Psoas muscle (tissue), 8 donors: ENCODE measurements at places on chromosomes 7 and 10.
A peak's percentile ranks its signal among the peaks of the same experiment; 100 is the strongest.

DNA sequence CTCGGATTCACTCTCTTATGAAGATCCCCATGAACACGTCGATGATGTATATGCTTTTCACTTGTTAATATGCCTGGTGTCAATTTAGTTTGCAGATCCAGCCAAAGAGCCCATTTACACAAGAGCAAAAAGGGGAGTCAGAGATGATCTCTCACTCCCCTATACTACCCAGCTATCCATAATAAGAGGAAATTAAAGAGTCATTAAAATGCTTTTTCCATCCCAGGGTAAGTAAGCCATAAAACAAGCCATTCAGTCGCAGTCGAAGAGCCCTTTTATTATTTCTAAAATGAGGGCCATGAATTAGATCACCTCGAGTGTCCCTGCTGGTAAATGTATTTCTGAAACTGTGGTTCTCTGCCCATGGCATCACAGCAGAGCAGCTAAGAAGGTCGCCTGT is 41.2 kb downstream of the CHCHD3 start:
- no peak for DNase-seq

DNA sequence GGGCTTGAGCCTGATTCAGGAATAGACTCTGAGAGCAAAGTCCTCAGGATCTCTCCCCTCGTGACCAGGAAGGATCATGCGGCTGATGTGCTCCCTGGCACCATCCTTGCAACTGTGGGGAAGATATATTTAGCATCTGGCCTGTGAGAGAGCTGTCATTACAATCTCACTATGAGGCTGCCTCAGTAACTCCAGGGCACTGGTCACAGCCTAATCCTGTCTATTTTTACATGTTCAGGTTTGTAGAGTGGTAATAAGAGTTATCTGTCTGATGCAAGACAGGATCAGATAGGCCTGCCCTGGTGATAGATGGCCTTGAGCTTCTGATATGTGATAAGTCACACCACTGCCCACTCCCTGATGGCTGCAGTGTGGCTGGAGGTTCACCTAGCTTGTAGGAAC is 50.7 kb downstream of the PPP1R3C start:
- DNase-seq, result peak; percentile 88

- no peak for DNase-seq
Observed at GRCh38 chr7:80235334-80235733, 100.7 kb downstream of the GNAI1 start.

DNA sequence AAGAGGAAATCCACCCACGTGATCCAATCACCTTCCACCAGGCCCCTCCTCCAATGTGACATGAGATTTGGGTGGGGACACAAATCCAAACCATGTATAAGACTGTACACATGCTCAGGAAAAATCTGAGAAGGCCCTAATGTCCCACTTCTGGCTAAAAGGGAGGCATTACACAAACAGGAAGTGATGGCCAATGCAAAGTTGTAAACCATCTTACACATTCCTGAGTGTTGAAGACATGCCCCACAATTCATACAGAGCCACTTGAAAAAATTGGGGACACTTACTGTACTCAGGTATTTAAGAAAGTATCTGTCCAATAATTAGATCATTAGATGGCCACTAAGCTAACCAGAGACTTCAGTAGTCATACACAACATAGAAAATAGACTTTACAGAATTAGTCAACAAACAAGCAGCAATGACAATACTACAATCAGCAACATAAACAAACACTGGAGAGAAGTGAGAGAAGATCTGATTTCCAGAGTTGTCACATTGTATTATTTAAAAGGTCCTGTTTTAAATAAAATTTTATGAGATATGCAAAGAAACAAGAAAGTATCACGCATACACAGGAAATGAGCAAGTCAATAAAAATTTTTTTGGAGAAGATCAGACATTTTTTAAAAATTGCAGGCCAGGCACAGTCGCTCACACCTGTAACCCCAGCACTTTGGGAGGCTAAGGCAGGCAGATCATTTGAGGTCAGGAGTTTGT is 143.3 kb downstream of the DGKI start:
- no peak for DNase-seq

DNA sequence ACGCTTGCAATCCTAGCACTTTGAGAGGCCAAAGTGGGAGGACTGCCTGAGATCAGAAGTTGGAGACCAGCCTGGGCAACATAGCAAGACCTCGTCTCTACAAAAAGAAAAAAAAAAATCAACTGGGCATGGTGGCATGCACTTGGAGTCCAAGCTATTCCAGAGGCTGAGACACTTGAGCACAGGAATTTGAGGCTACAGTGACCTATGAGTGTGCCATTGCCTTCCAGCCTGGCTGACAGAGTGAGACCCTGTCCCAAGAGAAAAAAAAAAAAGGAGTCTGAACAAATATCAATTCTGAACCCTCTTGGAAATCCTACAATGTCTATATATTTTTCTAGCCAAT is 126.8 kb upstream of the NRP1 start:
- no peak for DNase-seq

DNA sequence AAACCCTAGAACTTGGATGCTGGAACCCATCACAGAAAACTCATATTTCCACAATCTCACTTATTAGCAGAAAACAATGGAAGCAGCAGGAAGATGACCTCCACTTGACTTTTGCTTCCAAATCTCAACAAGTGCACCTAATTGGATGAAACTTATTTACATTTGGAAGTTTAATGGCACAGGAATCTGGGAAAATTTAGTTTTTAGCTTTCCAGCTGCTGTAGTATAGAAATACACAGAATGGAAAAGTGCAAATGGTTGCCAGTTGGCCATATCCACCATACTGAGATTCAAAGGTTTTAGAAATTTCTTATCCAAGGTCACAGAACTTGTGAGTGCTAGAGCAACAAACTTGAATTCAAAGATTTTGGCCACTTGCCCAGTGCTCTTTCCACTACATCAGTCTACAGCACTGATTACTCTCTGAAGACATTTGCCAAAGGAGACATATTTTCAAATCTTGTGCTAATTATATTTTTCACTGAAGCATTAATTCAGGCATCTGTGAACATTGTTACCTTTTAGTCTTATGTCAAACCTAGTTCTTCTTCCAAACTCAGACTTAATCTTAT is 9.3 kb upstream of the AHR start:
- DNase-seq, result no peak

DNA sequence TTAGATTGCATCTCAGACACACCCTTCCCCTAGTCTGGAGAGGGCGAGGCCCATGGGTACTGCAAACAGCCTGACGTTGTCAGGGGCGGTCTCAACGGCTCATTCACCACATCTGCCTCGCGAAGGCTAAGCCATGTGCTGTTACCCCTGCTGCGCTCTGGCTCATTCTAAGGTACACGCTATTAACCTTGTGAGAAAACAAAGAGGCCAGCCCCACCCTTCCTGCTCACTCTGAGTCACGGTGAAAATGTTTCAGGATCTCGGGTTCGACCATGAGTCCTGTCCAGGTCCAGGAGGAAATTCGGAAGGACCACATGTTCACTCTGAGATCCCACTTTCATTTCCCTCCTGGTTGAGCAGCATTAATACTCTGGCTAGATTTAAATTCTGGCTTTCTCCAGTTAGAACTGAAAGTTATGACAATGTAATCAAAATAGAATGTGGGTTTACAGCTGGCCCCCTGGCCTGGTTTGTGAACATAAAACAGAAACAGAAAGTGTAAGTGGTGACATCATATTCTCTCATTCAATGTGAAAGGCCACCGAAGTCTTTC is 55.2 kb downstream of the EGFR start:
- no peak for DNase-seq

GRCh38 chr7:38542156-38542555 is 89.0 kb downstream of the AMPH start:
- DNase-seq, result no peak

DNA sequence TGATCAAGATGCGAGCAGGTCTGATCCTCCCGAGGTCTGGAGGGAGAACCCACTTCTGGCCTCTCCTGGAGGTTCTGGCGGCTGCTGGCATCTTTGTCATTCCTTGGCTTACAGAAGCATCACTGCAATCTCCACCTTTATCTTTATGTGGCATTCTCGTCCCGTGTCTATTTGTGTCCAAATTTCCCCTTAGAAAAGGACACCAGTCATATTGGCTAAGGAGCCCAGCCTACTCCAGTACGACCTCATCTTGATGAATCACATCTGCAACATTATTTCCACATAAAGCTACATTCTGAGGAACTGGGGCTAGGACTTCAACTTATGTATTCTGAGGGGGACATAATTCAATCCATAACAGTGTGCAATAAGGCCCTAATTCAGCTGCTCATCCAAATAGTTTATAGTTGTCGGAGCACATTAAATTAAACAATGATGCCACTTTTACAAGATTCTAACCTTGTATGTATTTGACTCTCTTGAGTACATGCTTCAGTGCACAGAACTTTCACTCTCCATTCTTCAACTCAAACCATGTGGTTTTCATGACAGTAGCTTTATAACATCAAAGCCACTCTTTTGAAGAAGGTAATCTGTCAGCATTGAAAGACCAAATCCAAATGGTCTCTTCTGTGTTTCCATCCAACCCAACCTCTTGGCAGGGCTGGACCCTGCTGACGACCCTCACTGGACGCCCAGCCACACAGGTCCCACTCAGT is 86.2 kb upstream of the DDC start:
- no peak for DNase-seq

DNA sequence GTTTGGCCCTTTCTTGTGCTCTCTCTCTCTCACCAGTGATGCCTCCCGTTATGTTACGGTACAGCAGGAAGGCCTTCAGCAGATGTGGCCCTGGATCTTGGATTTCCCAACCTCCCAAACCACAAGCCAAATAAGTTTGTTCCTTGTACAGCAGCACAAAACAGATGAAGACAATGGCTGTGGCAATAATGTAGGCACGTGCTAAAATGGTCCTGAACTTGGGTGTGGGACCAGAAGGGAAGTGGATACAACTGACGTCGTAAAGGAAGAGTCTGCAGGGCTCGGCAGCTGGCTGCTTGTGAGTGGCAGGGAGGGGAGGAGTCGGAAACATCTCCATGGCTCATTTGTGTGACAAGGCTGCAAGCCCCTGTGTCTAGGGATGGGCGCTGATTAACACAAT is 26.8 kb downstream of the PROSER2 start:
- DNase-seq, result no peak

DNA sequence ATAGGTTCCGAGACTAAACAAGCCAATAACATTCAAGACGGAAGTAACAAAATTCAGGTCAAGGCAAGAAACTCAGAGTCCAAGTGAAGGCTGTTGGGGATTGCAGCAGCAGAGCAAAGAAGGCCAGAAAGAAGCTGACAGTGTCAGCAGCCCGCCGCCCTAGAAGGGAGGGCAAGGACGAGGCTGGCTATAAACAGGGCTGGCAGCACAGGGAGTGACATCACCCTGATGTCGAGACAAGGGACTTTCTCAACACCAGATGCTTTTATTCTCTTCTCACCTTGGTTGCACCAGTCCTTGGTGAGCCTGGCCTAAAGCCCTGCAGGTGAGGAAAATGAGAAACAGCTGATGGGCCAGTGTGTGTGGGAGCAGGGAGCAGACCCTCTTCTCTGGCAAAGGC is 687.7 kb upstream of the NRP1 start:
- no peak for DNase-seq

GRCh38 chr7:93651603-93652159 is 77.2 kb upstream of the CALCR start:
- no peak for DNase-seq

GRCh38 chr7:14332155-14332554 is 342.7 kb upstream of the ETV1 start:
- no peak for DNase-seq

DNA sequence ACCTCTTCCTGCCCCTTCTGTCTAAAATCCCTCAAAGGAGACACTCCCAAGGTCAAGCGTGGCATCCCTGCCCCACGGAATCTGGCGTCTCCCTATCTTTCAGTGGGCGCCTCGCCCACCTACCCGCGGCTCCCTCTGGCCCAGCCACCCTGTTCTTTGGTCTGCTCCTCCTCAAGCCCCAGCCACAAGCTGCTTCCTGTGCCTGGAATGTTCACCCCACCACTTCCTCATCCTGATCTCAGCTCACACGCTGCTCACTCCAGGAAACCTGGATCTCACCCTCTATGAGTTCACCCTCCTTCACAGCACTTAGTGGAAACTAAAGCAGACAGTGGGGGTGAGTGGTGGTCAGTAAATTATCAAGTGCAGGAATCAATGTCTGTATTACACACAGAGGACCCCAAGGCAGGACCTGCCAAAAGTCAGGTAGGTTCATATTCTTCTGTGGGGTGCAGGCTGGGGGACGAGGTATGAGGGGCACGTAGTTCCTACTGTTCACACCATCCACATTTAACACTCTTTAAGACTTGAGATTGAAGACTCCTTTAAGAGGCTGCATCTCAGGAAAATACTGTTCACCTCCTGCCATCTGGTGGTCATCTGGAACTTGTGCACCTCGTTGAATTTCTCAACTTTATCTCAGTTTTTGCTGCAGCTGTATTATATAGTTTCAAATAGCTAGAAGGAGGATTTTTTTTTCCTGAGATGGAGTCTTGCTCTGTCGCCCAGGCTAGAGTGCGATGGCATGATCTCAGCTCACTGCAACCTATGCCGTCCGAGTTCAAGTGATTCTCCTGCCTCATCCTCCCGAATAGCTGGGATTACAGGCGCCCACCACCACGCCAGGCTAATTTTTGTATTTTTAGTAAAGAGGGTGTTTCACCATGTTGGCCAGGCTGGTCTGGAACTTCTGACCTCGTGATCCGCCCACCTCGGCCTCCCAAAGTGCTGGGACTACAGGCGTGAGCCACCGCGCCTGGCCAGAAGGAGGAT is 166.6 kb downstream of the ARHGAP21 start:
- no peak for DNase-seq
